ENCODE measurements at places on chromosomes 3 and 15. TPM values are rescaled to one million over a fixed set of nuclear protein-coding genes. Genes with fewer than 3 reads are reported as not detected.

CYP1A1 gene
- 3.1 TPM for total RNA-seq

PSTPIP1 gene
- total RNA-seq, result not detected

TYRO3 gene
- 15.0 TPM for total RNA-seq

TMEM158 gene
- total RNA-seq, result 25.8 TPM

STAB1 gene
- not detected for total RNA-seq

CCK gene
- total RNA-seq, result 1.4 TPM

DNAJA4 gene
- not detected for total RNA-seq

CCDC54 gene
- not detected for total RNA-seq

GALNT15 gene
- not detected for total RNA-seq

IQCF5 gene
- total RNA-seq, result not detected

SMCO1 gene
- total RNA-seq, result not detected

IMP3 gene
- total RNA-seq, result 121 TPM

SERINC4 gene
- 0.12 TPM for total RNA-seq

MEIS2 gene
- 8.2 TPM for total RNA-seq

CP gene
- 6.5 TPM for total RNA-seq

LYZL4 gene
- total RNA-seq, result not detected

LRRN1 gene
- total RNA-seq, result not detected

HDC gene
- not detected for total RNA-seq

GRM7 gene
- not detected for total RNA-seq

PTPRG gene
- total RNA-seq, result 3.2 TPM

NOX5 gene
- 0.38 TPM for total RNA-seq

TEX55 gene
- not detected for total RNA-seq

PAQR5 gene
- 123 TPM for total RNA-seq

PROS1 gene
- total RNA-seq, result 9.9 TPM

TADA3 gene
- 60.5 TPM for total RNA-seq

FBXO40 gene
- total RNA-seq, result not detected

IL1RAP gene
- 7.8 TPM for total RNA-seq

SI gene
- not detected for total RNA-seq

CASR gene
- not detected for total RNA-seq

C2CD4A gene
- 0.02 TPM for total RNA-seq

CTSH gene
- total RNA-seq, result 45.5 TPM

TMEM43 gene
- 86.2 TPM for total RNA-seq

CLRN1 gene
- not detected for total RNA-seq

GCSAM gene
- total RNA-seq, result not detected

GOLGA8T gene
- total RNA-seq, result 0.66 TPM

ZNF80 gene
- not detected for total RNA-seq

SYNPR gene
- not detected for total RNA-seq

SIDT1 gene
- total RNA-seq, result 0.19 TPM

All from A549 treated with DMSO at 1 μM for 4 hours (cell line).